Posterior cingulate gyrus (tissue), 11 donors: ENCODE measurements at places on chromosomes 1 and 21.

GRCh38 chr1:187517546-187517945 is 688.8 kb downstream of the PLA2G4A start:
- no peak for DNase-seq

DNA sequence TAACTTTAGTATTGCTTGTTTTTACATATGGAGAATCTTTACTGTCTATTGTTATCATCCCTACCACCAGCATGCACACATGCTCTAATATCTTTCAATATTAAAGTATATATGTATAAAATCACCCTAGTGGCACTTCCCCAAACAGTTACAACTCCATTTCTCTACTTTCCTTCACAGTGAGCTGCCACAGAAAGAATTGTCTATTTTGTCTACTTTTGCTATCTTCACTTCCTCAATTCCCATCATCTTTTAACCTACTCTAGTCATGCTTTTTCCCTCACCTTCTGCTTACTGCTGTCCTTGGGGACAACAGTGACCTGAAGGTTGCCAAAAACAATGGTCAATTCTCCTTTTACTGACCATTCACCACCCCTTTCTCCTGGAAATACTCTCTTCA is 59.2 kb downstream of the VCAM1 start:
- no peak for DNase-seq

DNA sequence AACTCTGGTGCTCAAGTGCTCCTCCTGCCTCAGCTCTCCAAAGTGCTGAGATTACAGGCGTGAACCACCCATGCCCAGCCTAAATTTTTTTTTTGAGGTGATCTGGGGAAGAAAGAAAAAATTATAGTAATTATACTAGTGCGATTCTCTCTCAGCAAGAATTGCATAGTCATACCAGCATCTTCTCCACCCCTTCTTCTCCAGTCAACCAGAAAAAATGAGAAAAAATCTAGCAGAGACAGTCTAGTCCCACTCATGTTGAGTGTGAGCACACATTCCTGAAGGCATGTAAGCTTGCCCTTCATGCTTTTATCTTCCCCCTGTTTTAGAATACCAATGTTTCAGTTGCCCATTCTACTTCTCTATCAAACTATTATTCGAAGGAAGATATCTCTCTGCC is 207.6 kb downstream of the S1PR1 start:
- DNase-seq = no peak

- no peak for DNase-seq
Observed at GRCh38 chr1:238469146-238469631, 578.5 kb upstream of the ZP4 start.

DNA sequence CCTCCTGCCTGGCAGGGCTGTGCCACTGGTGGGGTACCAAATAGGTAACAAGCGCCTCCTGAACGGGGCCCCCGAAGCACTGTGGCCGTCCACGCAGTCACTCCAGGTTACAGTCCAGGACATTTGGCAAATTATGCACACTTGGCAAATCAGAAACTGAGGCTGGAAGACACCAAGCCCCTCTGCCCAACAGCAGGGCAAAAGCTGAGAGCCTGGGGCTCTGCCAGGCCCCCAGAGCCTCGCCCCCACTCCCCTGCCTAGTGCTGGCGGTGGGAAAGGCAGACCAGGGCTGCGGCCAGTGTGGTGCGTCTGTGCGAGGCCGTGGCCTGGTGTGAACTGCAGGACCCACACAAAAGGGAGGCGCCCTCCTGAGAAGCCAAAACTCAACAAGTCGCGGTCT is 9.4 kb downstream of the PANK4 start:
- DNase-seq = no peak

DNA sequence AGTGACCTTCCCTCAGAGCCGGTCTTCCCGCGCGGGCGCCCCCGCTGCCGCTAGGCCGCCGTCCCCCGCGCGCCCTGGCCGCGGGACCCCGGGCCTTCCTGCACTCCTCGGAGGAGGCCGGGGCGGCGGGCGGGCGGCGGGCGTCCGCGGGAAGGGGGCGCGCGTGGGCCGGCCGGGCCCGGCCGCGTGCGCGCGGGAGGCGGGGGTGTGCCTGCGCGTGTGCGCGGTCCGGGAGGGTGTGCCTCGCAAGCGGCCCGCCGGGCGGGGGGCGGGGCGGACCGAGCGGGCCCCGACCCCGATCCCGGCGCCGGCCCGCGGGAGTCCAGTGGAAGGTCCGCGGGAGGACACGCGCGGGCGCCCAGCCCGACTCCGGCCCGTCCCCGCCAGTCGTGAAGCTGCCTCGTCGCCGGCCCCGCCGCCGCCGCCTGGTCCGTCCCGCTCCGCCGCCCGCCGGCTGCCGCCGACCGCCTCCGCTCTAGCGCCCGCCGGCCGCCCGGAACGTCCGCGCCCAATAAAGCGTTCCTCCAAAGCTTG is 438 bp downstream of the MRPS6 start:
- DNase-seq = peak; percentile 79

DNA sequence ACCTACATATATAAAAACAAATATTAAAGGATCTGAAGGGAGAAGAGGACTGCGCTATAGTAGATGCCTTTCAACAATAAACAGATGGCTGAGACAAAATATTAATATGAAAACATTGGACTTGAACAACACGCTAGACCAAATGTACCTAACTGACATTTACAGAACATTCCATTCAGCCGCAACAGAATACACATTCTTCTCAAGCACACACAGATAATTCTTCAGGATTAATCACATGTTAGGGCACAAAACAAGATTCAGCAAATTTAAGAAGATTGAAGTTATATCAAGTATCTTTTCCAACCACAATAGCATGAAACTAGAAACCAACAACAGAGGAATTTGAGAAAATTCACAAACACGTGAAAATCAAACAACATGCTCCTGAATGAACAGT is 741.4 kb downstream of the ADGRL2 start:
- DNase-seq = no peak

DNA sequence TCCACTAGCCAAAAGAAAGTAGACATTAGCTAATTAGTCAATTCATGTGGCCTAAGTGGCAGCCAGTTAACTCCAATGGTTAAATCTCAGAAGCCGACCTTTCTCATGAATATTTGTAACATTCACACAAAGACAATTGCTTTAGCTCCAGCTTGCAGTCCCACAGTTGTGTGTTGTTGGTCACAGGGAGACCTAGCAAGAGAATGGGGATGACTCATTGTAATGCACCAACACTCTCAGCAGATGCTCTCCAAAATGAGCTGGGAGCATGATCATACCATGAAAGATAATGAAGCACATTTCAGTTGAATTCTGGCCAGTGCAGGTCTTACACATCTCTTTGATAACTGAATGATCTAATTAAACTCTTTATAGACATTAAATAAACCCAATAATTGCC is 160.4 kb downstream of the HLX start:
- DNase-seq = no peak

DNA sequence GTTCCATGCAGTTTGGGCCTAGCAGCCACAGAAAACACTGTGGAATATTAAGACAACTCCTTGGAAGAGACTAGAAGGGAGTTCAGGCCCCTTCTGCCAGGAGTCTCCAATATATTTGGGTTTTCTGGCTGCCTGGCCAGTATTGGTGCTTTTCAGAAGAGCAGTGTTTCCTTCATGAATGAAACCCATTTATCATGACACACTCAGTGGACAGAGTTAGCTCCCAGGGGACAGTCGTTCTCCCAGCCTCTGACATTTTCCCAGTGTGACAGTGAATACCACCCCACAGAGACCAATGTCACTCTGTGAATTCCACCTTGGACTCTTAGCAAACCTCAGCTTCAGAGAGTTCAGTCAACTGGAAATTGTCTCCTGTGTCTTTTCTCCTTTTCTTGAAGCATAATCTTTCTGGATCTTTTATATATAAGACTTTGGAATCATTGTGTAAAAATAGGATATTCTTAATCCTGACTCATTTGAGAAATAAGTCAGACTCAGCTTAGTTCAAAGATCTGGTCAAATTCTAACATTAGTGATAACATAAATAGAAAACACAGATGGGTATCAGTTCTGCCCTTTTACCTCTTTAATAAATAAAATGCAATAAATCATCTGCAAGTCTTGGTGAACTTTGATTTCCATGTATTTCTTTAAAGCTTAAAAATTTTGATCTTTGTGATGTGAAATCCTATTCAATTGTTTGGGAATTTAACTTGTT is 40.4 kb downstream of the GNG12 start:
- no peak for DNase-seq

DNA sequence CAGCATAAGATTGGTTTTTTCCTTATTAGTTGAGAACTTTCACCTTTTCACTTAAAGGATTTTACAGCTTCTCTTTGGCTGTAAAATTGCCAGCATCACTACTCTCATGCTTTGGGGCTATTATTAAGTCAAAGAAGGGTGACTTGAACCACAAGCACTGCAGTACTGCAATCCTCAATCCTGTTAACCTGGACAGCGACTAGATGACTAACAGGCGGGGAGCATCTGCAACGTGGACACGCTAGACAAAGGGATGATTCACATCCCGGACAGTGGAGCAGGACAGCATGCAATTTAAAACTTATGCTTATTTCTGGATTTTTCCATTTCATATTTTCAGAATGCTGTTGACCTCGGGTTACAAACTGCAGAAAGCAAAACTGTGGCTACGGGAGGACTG is 8.1 kb downstream of the ARV1 start:
- DNase-seq = no peak

DNA sequence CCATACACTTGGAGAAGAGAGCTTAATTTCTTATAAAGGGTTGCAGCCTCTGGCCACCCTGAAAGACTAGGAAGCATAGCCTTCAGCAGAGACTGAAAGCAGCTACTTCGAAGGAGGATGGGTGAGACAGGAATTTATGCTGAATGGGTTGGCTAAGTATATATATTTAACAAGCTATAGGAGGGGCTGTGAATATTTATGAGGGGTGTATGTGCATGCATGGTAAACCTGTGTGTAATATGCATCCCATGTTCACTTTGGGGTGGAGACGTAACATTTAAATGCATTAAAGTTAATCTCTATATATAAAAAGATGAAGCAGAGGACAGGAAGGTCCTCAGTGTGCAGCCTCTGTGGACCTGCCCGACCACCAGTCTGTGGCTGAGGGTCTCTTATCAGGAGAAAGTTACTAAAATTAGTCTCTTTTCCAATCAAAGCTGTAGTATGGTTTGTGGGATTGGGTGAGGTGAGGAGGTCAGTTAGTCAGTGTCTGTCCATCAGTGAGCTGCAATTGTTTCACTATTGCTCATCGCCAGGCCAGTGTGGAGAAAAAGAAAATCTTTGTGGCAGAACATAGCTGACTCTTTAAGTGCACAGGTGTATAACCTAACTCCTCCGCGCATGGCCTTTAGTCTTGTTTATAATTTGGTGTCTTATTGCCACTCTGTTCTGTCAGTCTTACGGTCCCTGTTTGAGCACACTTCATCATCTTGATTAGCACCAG is 35.4 kb upstream of the DSCAM start:
- DNase-seq = no peak

- no peak for DNase-seq
Observed at GRCh38 chr1:60151311-60151710, 77.7 kb upstream of the C1orf87 start.

DNA sequence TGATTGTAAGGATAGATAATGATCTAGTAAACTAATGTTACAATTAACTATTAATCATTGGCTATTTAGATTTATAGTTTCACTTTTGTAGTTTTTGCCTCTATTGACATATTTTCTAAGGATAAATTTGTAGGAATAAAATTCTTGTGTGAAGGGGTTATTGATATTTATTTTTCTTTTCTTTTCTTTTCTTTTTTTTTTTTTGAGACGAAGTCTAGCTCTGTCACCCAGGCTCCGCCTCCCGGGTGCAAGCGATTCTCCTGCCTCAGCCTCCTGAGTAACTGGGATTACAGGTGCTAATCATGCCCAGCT is 24.0 kb upstream of the DISC1 start:
- no peak for DNase-seq

- DNase-seq = no peak
Observed at GRCh38 chr1:202656951-202657646, 53.2 kb downstream of the SYT2 start.

GRCh38 chr1:10708757-10709156 is 87.7 kb downstream of the CASZ1 start:
- no peak for DNase-seq

DNA sequence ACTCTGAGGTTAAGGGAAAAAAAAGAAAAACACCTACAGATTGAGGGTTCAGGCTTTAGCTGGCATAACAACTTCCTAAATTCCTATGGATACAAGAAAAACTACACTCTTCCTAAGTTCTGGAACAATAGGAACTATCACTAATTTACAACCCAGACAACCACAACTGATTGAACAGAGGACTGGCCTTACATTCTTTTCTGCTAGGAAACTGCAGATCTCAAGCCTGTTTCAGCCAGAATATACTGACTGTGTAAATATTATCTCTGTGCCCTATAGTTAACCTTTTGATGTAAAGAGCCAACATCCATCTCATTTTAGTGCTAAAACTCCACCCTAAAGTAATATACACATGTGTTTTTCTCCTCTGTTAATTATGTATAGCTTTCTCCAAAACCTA is 1186.5 kb upstream of the TMPRSS15 start:
- DNase-seq = no peak

DNA sequence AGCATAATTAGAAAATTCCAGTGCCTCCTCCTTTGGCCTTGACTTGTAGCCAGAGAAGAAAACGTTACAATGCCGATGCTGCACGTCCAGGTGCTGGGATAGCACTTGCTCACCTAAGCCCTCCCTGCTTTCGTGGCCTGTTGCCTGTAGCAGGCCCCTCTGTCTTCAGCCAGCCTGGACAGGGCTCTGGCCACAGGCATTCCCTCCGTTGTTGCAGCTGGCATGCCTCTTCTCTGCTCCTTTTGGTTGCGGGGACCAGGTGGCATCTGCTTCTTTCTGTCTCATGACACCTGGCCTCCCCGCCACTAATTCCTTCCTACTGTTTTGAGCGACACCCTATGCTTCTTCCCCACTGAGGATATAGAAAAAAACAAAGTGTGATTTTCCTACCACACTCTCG is 54.6 kb upstream of the MORC3 start:
- peak; percentile 66 for DNase-seq

- DNase-seq = peak; percentile 93
Observed at GRCh38 chr1:23484253-23485001, 448 bp upstream of the ASAP3 start.

DNA sequence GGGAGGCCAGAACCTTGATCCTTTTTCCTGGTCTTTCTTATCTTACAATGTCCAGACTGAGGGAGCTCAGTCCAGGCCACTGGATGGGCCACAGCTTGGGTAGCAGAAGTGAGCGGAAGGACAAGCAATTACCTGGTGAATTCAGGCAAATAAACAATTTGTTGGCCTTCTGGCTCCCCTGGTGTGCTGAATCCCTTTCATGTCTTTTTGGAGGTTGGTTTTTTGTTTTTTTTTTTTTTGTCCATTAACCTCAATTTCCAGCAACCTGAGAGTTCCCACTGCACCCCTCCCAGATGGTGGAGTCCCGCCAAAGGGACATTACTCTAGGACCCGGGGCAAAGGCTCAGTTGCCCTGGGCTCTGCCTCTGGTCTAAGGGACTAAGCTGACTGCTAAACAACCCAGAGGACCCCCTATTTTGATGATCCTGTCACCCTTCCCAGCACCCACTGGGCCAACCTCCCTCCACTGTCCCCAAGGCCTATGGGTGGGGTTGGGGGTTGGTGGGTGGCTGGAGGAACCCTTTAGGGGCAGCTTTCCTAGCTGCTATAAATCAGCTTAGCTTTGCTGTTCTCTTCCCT is 85.5 kb downstream of the KCND3 start:
- no peak for DNase-seq
